ENCODE measurements at places on chromosomes 5 and 9. TPM values are rescaled to one million over a fixed set of nuclear protein-coding genes. Genes with fewer than 3 reads are reported as not detected.

DNA sequence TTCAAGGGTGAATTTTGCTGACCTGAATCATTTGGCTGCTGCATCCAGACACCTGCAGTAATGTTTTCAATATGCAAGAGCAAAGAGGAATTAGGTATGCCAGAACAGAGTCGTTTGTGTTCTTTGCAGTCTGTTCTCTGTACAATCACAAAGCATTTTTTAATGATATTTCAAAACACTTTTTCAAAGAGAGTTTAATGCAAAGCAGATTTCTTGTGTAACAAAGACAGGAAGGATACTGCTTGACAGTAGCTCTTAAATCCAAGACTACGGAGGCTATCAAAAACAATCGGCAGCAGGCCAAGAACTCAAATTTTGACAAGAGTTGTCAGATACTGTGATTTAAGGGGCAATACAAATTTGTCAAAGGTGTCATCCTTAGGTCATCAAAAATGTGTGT lies 341.9 kb downstream of the GADD45G start:
- DNase-seq, result no peak

DNA sequence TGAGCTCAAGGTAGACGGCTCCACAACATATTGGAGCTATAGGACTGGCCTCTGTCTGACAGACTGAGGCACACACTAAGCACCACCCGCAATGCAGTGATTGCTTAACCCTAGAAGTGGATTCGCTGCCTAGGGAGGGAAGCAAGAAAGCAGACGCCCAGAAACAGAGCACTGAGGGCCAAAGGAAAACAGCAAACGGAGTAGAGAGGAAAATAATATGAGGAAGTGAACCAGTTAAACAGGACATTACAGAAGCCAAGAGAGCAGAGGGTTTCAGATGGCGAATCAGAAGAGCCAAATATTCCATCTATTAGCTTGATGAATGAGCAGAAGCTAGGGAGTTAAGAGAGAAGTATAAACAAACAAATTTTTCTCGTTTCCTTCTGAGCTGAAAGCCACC lies 139.2 kb upstream of the LHFPL2 start:
- DNase-seq, result peak; percentile 4

- DNase-seq, result no peak
These were observed 36.5 kb upstream of the RASA1 start for GRCh38 chr5:87231037-87231808.

DNA sequence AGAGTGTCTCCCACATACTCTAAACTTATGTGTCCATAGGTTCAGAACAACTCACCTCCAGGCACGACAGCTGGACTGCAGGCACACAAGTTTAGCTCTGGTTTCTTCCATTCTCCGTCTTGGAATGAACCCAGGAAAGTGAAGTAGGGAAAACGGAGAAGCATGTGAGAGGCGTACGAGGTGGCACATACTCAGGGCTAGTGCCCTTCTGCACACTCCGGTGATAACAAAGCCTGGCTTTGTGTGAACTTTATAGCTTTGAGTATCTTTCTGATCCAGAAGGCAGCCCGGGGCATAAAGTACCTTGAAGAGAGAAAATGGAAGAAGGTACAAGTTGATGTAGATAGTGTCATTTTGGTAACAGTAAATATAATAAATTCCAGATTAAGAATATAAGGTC lies 11.1 kb upstream of the HTR4 start:
- no peak for DNase-seq

Gene ITK
- total RNA-seq, result 0.15 TPM

Measured in H7 (cell line).